Caudate nucleus (tissue), 63 donors: ENCODE measurements at places on chromosomes 12 and 14.

DNA sequence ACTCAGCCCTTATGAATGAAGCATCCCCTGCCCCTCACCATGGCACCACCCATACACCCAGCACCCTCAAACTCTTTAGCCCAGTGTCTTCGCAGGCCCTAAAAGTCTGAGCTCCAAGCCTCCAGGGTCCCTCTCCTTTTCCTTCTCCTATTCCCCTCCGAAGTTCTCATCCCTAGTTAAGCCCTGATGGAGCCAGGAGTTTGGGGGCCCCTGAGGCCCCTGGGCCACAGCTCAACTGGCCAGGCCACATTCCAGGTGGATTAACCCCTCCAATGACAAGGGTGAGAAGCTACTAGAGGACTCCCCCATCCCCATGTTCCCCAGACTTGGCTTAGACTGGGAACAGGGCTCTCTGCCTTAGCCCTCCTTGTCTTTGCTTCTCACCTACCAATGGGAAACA lies 2.6 kb downstream of the RARG start:
- no peak for DNase-seq

DNA sequence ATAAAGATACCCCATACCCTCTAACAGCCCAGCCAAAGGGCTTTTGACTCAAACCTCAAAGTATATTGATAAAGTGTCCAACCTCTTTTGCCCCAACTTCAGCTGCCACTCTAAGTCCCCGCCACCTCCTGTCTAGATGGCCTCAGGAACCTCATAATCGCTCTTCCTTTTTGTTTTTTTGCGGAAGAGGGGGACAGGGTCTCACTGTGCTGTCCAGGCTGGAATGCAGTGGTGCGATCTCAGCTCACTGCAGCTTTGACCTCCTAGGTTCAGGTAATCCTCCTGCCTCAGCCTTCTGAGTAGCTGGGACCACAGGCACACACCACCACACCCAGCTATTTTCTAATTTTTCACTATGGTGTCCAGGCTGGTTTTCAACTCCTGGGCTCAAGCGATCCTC lies 60.3 kb downstream of the STX2 start:
- no peak for DNase-seq

GRCh38 chr14:53295985-53296582 lies 143.0 kb upstream of the DDHD1 start:
- DNase-seq, result no peak

GRCh38 chr12:109178532-109178931 lies 62.1 kb downstream of the ACACB start:
- no peak for DNase-seq

- no peak for DNase-seq
Observed at GRCh38 chr12:65004270-65004669, 116.8 kb downstream of the WIF1 start.

DNA sequence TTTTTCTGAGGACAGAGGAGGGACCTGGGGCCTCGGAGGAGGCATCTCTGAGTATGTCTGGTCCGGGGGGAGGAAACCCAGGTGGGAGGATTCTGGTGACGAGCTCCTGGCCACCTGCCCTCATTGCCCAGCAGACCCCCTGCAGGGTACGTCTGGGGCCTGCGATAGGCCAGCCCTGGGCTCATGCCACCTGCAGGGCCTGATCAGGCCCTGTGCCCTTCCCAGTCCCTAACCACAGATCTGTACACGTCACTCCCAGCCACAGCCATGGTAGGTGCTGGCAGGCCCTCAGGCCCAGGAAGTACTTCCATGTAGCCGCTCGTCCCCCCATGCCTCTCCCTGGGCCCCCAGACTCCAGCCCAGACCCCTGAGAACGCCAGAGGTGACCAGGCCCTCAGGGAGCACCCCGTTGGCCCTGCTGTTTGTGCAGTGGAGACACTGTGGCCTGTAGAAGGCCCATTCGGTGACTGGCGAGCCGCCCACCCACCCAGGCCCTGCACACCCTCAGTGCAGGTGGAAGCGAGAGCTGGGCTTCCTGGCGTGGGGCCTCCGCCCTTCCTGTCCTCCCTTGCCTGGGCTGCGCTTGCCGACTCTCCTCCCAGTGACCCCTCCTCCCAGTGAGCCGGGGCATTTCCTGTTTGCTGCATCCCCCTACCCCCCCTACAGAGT lies 5.7 kb downstream of the INF2 start:
- no peak for DNase-seq
